Uterus (tissue), 4 donors: ENCODE measurements at places on chromosomes 16 and 17. TPM values are rescaled to one million over a fixed set of nuclear protein-coding genes. Genes with fewer than 3 reads are reported as not detected.
A peak's percentile ranks its signal among the peaks of the same experiment; 100 is the strongest.

DCAKD gene
- total RNA-seq = 57.1 TPM

GLTPD2 gene
- total RNA-seq = not detected

TOM1L1 gene
- total RNA-seq = 3.1 TPM

ADAMTS18 gene
- total RNA-seq = not detected

TBX4 gene
- not detected for total RNA-seq

MAZ gene
- 32.8 TPM for total RNA-seq

TMEM97 gene
- 17.9 TPM for total RNA-seq

PRSS27 gene
- not detected for total RNA-seq

ZFPM1 gene
- total RNA-seq = under 0.01 TPM

TNFSF12 gene
- 39.7 TPM for total RNA-seq

CRISPLD2 gene
- total RNA-seq = 252 TPM

CD300LB gene
- total RNA-seq = 0.48 TPM

DNA sequence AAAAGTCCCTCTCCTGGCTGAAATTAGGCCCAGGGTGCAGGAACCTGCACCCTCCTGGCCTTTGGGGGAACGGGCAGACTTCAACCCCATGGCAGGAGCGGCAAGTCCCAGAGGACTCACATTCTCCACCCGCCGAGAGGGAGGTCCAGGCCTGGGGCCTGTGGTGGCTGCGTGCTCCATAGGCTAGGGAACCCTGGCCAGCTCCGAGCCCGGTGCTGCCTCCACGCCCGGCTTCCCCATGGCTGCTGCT, 130 bp downstream of the CCDC78 start:
- DNase-seq = no peak
- no peaks in the 10 kb centered on the region for H3K27me3 ChIP-seq
- H3K4me3 ChIP-seq = no peak overlapping the region
- no peaks in the 10 kb centered on the region for H3K36me3 ChIP-seq

- DNase-seq = no peak
- H3K27me3 ChIP-seq = no peaks in the 10 kb centered on the region
- H3K4me1 ChIP-seq = no peaks in the 10 kb centered on the region
- peak overlapping the region; percentile 95 for H3K4me3 ChIP-seq
- H3K36me3 ChIP-seq = no peaks in the 10 kb centered on the region
Measured at GRCh38 chr16:56931271-56931891, 561 bp upstream of the HERPUD1 start.

DNA sequence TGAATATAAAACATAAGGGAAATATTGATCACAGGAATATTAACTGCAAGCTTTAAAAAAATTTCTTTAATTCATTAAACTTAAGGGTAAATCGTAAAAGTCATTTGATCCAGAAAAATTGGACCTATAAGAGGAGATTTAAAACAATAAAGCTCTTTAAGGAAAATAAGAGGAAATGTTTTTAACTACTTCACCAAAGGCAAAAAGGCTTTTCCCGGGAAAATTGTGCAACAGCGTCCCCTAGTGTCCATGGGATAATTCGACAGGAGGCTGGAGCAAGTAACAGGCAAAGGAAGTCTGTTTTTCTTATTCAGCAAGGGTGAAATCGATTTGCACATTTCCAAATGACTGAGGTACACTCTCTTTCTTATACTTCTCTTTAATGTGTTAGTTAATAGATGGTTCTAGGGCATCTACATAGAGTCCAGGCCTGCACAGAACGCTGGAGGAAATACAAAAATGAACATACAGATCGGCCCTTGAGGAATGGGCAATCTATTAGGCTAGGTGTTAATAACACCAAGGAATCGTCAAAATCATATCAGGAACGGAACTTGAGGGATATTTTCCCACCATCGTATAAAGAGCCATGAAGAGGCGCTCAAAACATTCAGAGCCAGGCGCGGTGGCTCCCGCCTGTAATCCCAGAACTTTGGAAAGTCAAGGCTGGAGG, 61.4 kb downstream of the ZNF18 start:
- no peak overlapping the region for H3K27ac ChIP-seq
- H3K4me1 ChIP-seq = no peaks in the 10 kb centered on the region
- H3K36me3 ChIP-seq = no peaks in the 10 kb centered on the region
- H3K27me3 ChIP-seq = no peaks in the 10 kb centered on the region
- DNase-seq = no peak

GRCh38 chr17:33079201-33079600, 87.6 kb downstream of the SPACA3 start:
- no peaks in the 10 kb centered on the region for H3K4me1 ChIP-seq
- DNase-seq = no peak
- H3K4me3 ChIP-seq = no peak overlapping the region
- H3K36me3 ChIP-seq = no peaks in the 10 kb centered on the region
- no peaks in the 10 kb centered on the region for H3K27me3 ChIP-seq

- DNase-seq = no peak
- no peak overlapping the region for H3K27ac ChIP-seq
- H3K36me3 ChIP-seq = no peaks in the 10 kb centered on the region
- no peaks in the 10 kb centered on the region for H3K4me1 ChIP-seq
- H3K27me3 ChIP-seq = no peaks in the 10 kb centered on the region
Measured at GRCh38 chr16:7090628-7091115, 242.0 kb upstream of the RBFOX1 start.

DNA sequence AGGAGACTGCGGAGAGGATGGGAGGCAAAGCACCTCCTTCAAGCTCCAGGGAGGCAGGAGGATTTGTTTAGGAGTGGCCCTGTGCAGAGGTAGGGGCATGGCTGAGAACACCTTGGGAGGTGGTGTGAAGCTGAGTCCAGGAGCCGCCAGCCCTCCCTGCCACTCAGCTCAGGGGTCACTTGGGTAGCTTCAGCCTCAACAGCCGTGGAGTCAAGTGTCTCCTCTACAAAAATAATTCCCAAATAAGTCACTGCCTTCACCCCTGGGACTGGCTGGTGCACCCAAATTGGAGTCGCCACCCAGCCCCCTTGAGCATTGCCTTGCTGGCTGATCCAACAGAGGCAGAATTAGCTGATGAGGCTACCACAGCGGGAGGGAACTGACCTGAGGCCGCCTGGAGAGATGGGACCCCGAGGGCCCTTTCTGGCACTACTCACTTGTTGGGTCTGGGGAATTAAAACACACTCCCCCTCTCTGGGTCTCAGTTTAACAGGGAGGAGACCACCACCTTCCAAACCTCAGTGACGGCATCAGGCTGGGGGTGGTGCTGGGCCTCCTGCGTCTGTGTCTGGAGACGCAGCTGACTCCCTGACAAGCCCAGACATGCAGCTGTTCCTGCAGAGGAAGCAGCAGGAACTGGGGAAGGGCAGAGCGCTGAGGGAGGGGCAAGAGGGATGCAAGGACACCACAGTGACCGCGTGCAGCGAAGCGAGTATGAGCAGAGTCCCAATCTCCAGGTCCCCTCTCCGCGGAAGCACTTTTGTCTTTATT, 87.9 kb upstream of the TOB1 start:
- no peaks in the 10 kb centered on the region for H3K27me3 ChIP-seq
- no peaks in the 10 kb centered on the region for H3K36me3 ChIP-seq
- DNase-seq = peak; percentile 61
- peak overlapping the region; percentile 72 for H3K27ac ChIP-seq
- peaks cover 3% of the 10 kb centered on the region for H3K4me1 ChIP-seq

DNA sequence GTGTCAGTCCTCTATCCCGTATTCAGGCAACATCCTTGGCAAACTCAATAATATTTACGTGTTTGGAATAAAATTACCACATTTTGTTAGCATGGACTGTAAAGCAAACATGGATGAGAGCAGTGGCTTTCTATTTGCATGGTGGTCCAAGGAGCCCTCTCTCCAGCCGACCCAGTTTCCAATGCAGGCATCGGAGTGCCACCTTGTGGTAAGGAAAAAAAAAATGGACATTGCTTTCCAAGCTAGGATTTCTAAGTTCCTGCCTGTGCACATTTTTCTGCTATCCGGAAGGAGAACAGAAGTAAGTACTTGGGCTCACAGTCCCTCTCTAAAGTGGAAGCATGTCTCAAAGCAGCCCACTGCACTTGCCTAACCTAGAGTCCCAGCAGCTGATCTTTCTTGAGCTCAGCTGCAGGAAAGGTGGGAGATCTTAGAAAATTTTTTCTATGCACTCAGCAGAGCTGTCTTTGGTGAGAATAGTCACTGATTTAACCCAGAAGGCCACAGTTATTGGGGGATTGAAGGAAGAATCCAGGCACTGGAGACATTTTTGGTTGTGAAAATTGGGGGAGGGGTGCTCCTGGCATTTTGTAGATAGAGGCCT, 46.0 kb upstream of the ERCC4 start:
- H3K4me3 ChIP-seq = no peak overlapping the region
- no peak overlapping the region for H3K27ac ChIP-seq
- H3K4me1 ChIP-seq = no peaks in the 10 kb centered on the region
- no peaks in the 10 kb centered on the region for H3K27me3 ChIP-seq
- H3K36me3 ChIP-seq = no peaks in the 10 kb centered on the region
- DNase-seq = no peak

DNA sequence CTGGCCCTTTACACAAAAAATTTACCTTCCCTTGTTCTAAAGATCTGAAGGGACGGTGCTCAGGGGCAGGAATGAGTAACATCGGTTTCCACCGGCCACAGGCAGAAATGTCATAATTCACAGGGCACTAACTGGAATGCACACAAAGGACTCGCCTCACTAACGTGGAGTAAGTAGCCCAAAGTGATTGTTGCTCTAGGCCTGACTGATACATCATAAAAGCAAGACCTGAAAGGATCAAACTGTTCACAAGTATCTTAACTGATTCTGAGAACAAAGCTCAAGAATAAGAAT, 8.9 kb upstream of the TCF25 start:
- no peak for DNase-seq
- H3K27me3 ChIP-seq = no peaks in the 10 kb centered on the region
- H3K36me3 ChIP-seq = no peaks in the 10 kb centered on the region
- H3K4me3 ChIP-seq = no peak overlapping the region
- H3K27ac ChIP-seq = peak overlapping the region; percentile 32
- no peaks in the 10 kb centered on the region for H3K4me1 ChIP-seq

GRCh38 chr17:13575922-13576419, 25.8 kb downstream of the HS3ST3A1 start:
- no peak overlapping the region for H3K27ac ChIP-seq
- no peaks in the 10 kb centered on the region for H3K36me3 ChIP-seq
- no peak overlapping the region for H3K4me3 ChIP-seq
- no peaks in the 10 kb centered on the region for H3K4me1 ChIP-seq
- DNase-seq = no peak

- H3K27me3 ChIP-seq = no peaks in the 10 kb centered on the region
- no peaks in the 10 kb centered on the region for H3K36me3 ChIP-seq
- peak overlapping the region; percentile 43 for H3K27ac ChIP-seq
- no peaks in the 10 kb centered on the region for H3K4me1 ChIP-seq
Measured at GRCh38 chr16:53664724-53665345, 38.8 kb downstream of the RPGRIP1L start.

GRCh38 chr16:48608871-48609651, 919 bp downstream of the N4BP1 start:
- no peaks in the 10 kb centered on the region for H3K27me3 ChIP-seq
- H3K36me3 ChIP-seq = no peaks in the 10 kb centered on the region
- H3K4me3 ChIP-seq = peak overlapping the region; percentile 68
- peak overlapping the region; percentile 87 for H3K27ac ChIP-seq
- DNase-seq = no peak
- peaks cover 7% of the 10 kb centered on the region for H3K4me1 ChIP-seq

- no peaks in the 10 kb centered on the region for H3K4me1 ChIP-seq
- peaks cover 28% of the 10 kb centered on the region for H3K27me3 ChIP-seq
- no peak overlapping the region for H3K27ac ChIP-seq
- no peak overlapping the region for H3K4me3 ChIP-seq
Measured at GRCh38 chr17:30237296-30238002, 2.0 kb upstream of the SLC6A4 start.

- no peaks in the 10 kb centered on the region for H3K36me3 ChIP-seq
- H3K27me3 ChIP-seq = no peaks in the 10 kb centered on the region
- no peak for DNase-seq
Measured at GRCh38 chr17:58520843-58521430, 6.5 kb upstream of the MTMR4 start.

DNA sequence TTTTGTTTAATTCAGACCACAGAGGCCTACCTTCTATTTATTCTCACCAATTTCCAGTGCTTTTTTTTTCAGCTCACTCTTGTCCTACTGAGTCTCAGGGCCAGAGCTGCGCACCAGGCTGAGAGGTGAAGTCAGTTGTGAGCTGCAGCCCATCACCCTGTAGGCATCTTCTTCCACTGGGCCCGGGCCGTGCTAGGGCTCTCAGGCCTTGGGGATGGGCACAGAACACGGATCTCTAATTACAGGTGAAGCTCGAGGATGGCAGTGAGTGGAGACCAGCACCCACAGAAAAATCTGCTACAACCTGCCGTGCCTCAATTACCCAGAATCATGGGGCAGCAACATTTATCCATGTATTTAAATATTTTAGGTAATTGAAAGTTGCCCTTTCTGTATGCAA, 82.1 kb downstream of the IRX5 start:
- no peaks in the 10 kb centered on the region for H3K27me3 ChIP-seq
- H3K4me1 ChIP-seq = no peaks in the 10 kb centered on the region
- no peak for DNase-seq
- H3K4me3 ChIP-seq = no peak overlapping the region
- no peak overlapping the region for H3K27ac ChIP-seq

- peaks cover 5% of the 10 kb centered on the region for H3K4me1 ChIP-seq
- H3K27ac ChIP-seq = no peak overlapping the region
- H3K4me3 ChIP-seq = no peak overlapping the region
- no peaks in the 10 kb centered on the region for H3K36me3 ChIP-seq
Measured at GRCh38 chr17:49793309-49793708, 4.8 kb downstream of the KAT7 start.

GRCh38 chr17:38925263-38925995, at the start of gene LASP1NB:
TSS of gene LASP1NB (plus strand) at chr17:38925614.
- no peak within 1 kb of the TSS for H3K4me3 ChIP-seq
- H3K36me3 ChIP-seq = no peaks in the 10 kb centered on the region
- no peaks in the 10 kb centered on the region for H3K27me3 ChIP-seq
- peak; percentile 69 for DNase-seq

DNA sequence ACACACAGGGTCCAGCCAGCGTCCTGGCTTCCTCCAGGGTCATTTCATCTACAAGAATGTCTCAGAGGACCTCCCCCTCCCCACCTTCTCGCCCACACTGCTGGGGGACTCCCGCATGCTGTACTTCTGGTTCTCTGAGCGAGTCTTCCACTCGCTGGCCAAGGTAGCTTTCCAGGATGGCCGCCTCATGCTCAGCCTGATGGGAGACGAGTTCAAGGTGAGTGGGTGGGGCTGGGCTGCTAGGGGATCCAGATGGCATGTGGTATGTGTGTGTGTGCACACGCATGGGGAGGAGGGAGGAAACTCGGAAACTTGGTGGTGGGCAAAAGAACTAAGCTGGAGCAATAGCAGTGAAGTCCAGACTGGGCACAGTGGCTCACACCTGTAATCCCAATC, 11.5 kb downstream of the CETP start:
- H3K27ac ChIP-seq = no peak overlapping the region
- no peak for DNase-seq

GRCh38 chr16:74673876-74674275, 7.2 kb upstream of the RFWD3 start:
- no peaks in the 10 kb centered on the region for H3K36me3 ChIP-seq
- H3K27ac ChIP-seq = no peak overlapping the region
- no peak overlapping the region for H3K4me3 ChIP-seq
- DNase-seq = no peak

- DNase-seq = no peak
- no peak overlapping the region for H3K4me3 ChIP-seq
- no peaks in the 10 kb centered on the region for H3K27me3 ChIP-seq
- H3K27ac ChIP-seq = no peak overlapping the region
- no peaks in the 10 kb centered on the region for H3K4me1 ChIP-seq
Measured at GRCh38 chr16:30934827-30935557, 11.6 kb downstream of the FBXL19 start.

- no peaks in the 10 kb centered on the region for H3K36me3 ChIP-seq
- no peak overlapping the region for H3K4me3 ChIP-seq
- no peaks in the 10 kb centered on the region for H3K27me3 ChIP-seq
- H3K4me1 ChIP-seq = peaks cover 36% of the 10 kb centered on the region
- peak overlapping the region; percentile 97 for H3K27ac ChIP-seq
Measured at GRCh38 chr16:70689970-70690891, 4.4 kb upstream of the MTSS2 start.

- no peak overlapping the region for H3K27ac ChIP-seq
- no peaks in the 10 kb centered on the region for H3K36me3 ChIP-seq
- no peak overlapping the region for H3K4me3 ChIP-seq
- H3K27me3 ChIP-seq = no peaks in the 10 kb centered on the region
- no peaks in the 10 kb centered on the region for H3K4me1 ChIP-seq
Measured at GRCh38 chr16:57591870-57592485, 36.5 kb upstream of the ADGRG1 start.
